RWPE2 (cell line): ENCODE measurements at places on chromosomes 2 and 18.

GRCh38 chr2:175135862-175136261, 32.1 kb downstream of the ATF2 start:
- no peaks in the 10 kb centered on the region for H3K27me3 ChIP-seq
- H3K4me3 ChIP-seq: no peak overlapping the region
- peaks cover 54% of the 10 kb centered on the region for H3K36me3 ChIP-seq
- H3K4me1 ChIP-seq: no peaks in the 10 kb centered on the region
- DNase-seq: no peak

DNA sequence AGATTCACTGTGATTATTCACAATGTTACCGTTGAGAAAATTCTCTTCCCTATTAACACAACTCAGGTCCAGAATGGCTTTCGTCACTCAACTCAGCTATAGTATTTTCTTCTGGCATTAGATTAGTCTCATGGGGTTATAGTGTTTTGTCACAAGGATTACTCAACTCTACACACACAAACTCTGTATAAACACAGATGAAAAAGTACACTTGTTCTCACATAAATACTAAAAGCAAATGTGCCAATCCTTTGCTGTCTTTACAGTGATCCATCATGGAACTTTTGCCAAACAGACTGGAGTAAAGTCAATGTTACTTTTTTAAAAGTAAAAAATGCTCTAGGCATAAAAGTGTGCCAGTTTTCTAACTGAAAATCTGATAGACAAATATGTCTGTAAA, 267.6 kb downstream of the RBM43 start:
- H3K36me3 ChIP-seq: no peaks in the 10 kb centered on the region
- H3K4me3 ChIP-seq: no peak overlapping the region
- DNase-seq: no peak
- no peak overlapping the region for H3K27ac ChIP-seq
- no peaks in the 10 kb centered on the region for H3K4me1 ChIP-seq

GRCh38 chr2:11129598-11130449, 25.4 kb upstream of the SLC66A3 start:
- peaks cover 10% of the 10 kb centered on the region for H3K4me1 ChIP-seq
- H3K36me3 ChIP-seq: no peaks in the 10 kb centered on the region
- peak overlapping the region; percentile 20 for H3K4me3 ChIP-seq

DNA sequence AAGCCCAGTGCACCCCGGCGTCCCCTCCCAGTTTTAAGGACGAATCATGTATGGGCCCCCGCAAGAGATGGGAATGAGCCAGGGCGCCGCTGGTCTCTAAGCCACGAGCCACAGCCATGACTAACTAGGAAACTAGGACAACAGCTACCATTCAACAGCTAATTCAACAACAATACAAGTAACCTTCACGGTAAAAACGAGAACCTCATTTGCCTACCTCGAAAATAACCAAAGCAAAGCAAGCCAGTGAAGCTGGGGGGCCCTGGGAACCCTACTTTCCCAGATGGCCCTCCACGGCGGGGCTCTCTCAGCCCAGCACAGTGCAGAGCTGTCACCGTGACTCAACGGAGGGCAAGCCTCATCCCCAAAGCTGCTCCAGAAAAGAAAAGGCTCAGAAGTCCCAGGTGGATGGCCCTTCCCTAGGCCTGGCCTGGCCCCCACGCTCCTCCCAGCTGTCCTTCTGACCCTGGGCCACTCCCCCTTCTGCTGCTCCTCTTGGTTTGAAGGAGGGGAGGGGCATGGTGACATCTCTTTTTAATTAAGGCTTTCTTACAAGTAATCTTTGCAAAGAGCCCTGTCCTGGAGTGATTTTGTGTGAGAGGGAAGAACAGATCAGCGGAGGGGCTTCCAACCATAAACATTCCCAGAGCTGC, 126.3 kb downstream of the HDAC4 start:
- peak overlapping the region; percentile 65 for H3K27ac ChIP-seq
- H3K36me3 ChIP-seq: no peaks in the 10 kb centered on the region
- H3K4me3 ChIP-seq: no peak overlapping the region
- H3K4me1 ChIP-seq: peaks cover 24% of the 10 kb centered on the region

GRCh38 chr18:56067969-56068671, 480.1 kb upstream of the TCF4 start:
- peak overlapping the region; percentile 26 for H3K27ac ChIP-seq
- H3K27me3 ChIP-seq: no peaks in the 10 kb centered on the region
- no peaks in the 10 kb centered on the region for H3K36me3 ChIP-seq
- H3K4me3 ChIP-seq: no peak overlapping the region

DNA sequence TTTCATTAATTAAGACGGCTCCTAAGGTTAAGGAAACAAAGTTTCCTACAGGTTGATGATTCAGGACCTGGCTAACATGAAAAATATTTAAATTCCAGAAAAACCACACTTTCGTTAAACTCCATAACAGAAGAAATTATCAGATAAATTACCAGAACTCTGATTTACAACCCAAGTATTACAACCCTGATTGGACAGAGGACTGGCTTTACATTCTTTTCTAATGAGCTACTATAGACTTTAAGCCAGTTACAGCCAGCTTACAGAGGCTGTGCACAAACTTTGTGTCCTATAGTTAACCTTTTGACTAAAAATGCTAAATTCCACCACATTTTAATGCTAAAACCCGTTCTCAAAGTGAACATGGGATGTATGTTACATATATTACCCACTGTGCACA, 458.6 kb downstream of the KCNJ3 start:
- H3K27me3 ChIP-seq: no peaks in the 10 kb centered on the region
- peak overlapping the region; percentile 29 for H3K27ac ChIP-seq
- DNase-seq: no peak
- no peaks in the 10 kb centered on the region for H3K36me3 ChIP-seq
- no peak overlapping the region for H3K4me3 ChIP-seq
- H3K4me1 ChIP-seq: peaks cover 10% of the 10 kb centered on the region

DNA sequence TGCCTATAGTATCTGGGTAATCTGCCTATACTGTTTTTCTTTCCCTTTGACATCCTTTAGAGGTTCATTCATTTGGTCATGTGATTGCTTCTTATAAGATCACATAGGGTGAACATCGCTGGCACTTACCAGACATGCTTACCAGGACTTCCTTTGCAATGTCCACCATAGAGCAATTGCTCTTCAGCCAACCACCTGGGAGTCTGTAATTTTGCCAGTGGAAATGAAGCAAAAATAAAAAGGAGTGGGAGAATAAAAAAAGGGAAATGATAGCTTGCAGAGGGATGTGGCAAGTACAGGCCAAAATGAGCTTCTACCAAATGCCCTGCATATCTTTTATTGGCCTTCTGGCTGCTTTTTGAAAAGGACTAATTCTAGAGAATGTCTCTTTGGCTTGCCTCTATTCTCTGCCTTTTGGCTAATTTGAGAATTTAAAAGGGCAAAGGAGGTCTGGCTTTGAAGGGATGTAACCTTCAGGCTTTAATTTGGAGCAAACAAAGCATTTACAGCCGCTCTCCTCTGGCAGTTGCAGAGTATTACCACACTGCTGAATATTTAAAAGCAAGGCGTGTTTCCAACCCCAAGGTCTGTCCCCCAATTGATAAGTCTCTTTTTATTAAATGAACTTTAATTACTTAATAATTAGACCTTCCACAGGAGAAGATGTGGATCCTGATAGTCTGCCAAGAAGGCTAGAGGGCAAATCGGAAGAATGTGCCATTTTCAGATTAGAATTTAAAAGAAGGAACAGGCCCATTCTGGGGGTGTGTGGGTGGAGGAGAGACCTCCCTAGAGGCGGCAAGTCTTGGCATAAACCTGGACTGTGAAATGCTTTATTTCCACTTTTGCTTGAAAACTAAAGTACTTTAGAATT, 557.9 kb downstream of the DCC start:
- H3K27ac ChIP-seq: no peak overlapping the region
- no peaks in the 10 kb centered on the region for H3K36me3 ChIP-seq
- no peak for DNase-seq
- no peak overlapping the region for H3K4me3 ChIP-seq

DNA sequence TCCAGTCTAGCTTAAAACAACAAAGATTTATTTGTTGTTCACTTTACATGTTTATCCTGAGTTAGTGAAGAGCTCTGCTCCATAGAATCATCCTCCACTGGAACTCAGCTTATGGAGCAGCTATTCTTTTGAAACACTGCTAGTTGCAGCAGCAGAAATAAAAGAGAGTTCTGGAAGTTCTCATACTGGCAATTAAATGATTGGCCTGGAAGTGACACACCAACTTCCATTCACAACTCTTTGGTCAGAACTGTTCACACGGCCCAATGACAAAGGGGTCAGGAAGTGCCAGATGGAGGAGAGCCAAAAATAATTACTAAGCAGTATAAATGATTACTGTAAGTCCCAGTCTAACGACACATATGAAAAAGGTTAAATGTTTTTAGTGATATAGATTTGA, 39.1 kb downstream of the FBXO11 start:
- H3K36me3 ChIP-seq: peaks cover 3% of the 10 kb centered on the region; the same call in 1 of the 2 replicates
- H3K27me3 ChIP-seq: no peaks in the 10 kb centered on the region
- H3K4me3 ChIP-seq: no peak overlapping the region
- peaks cover 11% of the 10 kb centered on the region for H3K4me1 ChIP-seq

GRCh38 chr18:79819968-79820351, 22.2 kb downstream of the KCNG2 start:
- H3K4me3 ChIP-seq: no peak overlapping the region
- H3K27ac ChIP-seq: no peak overlapping the region
- DNase-seq: no peak
- no peaks in the 10 kb centered on the region for H3K4me1 ChIP-seq

GRCh38 chr2:29000956-29001355, 19.9 kb downstream of the TOGARAM2 start:
- H3K4me3 ChIP-seq: no peak overlapping the region
- H3K27ac ChIP-seq: no peak overlapping the region
- no peaks in the 10 kb centered on the region for H3K36me3 ChIP-seq
- DNase-seq: peak; percentile 21

- no peak overlapping the region for H3K4me3 ChIP-seq
- no peak for DNase-seq
- peaks cover 38% of the 10 kb centered on the region for H3K4me1 ChIP-seq
- no peaks in the 10 kb centered on the region for H3K36me3 ChIP-seq
- H3K27me3 ChIP-seq: no peaks in the 10 kb centered on the region
- H3K27ac ChIP-seq: no peak overlapping the region
Measured at GRCh38 chr18:23629444-23629946, 33.2 kb downstream of the ANKRD29 start.

- no peaks in the 10 kb centered on the region for H3K27me3 ChIP-seq
- no peaks in the 10 kb centered on the region for H3K36me3 ChIP-seq
- peaks cover 39% of the 10 kb centered on the region for H3K4me1 ChIP-seq
- no peak overlapping the region for H3K4me3 ChIP-seq
- peak overlapping the region; percentile 75 for H3K27ac ChIP-seq
- no peak for DNase-seq
Measured at GRCh38 chr2:64359171-64359891, 94.6 kb upstream of the LGALSL start.

GRCh38 chr2:102304711-102305611, 6.4 kb upstream of the IL1RL1 start:
- no peak overlapping the region for H3K4me3 ChIP-seq
- H3K27me3 ChIP-seq: peaks cover 7% of the 10 kb centered on the region
- H3K36me3 ChIP-seq: no peaks in the 10 kb centered on the region
- no peak overlapping the region for H3K27ac ChIP-seq

GRCh38 chr18:63472380-63472779, 4.4 kb upstream of the SERPINB5 start:
- no peak for DNase-seq
- H3K27me3 ChIP-seq: no peaks in the 10 kb centered on the region
- H3K27ac ChIP-seq: peak overlapping the region; percentile 96
- H3K36me3 ChIP-seq: peaks cover 2% of the 10 kb centered on the region
- peaks cover 45% of the 10 kb centered on the region for H3K4me1 ChIP-seq

DNA sequence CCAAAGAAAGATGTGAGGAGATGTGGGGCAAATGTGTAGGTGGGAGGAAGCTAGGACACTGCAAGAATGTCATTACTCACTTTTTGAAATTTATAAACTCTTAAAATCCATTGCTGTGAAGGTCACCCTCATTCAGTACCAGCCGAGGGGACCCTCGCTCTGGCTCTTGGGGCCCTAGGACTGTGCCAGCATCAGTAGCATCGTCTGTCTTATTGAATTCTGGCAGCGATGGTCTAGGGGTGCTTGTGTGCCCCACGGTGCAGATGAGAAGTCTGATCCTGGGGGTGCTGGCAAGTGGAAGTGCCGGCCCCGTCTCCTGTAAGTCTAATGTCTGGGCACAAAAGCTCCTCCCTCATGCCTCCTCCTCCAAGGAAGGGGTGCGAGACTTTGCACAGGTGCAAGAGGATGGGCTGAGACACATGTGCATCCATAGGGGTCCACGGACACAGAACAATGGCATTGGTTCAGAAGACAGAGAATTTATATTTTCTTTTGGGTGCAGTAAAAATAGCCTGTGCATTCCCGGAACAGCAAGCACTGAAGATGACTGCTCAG, 266.7 kb upstream of the HDAC4 start:
- H3K36me3 ChIP-seq: no peaks in the 10 kb centered on the region
- no peak overlapping the region for H3K27ac ChIP-seq
- no peak overlapping the region for H3K4me3 ChIP-seq
- no peak for DNase-seq

GRCh38 chr2:143429932-143430679, 300.9 kb downstream of the ARHGAP15 start:
- H3K27ac ChIP-seq: no peak overlapping the region
- H3K27me3 ChIP-seq: no peaks in the 10 kb centered on the region
- no peak overlapping the region for H3K4me3 ChIP-seq
- H3K36me3 ChIP-seq: no peaks in the 10 kb centered on the region

DNA sequence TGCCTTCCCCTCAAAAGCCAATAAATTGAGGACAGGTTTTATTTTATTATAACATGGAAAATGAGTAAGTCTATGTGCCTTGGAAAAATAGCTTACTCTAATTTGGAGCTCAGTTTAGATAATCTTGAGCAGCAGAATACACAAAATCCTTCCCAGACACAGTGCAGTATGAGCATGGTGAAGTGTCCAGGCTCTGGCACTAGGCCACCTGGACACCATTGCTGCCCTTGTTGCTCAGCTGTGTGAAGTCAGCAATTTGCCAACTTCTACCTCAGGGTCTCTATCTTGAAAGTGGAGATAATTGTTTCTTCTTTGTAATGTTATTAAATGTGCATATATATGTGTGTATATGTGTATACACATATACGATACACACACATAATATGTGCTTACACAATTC, 104.9 kb upstream of the CAVIN2 start:
- no peak for DNase-seq
- no peak overlapping the region for H3K27ac ChIP-seq
- H3K36me3 ChIP-seq: no peaks in the 10 kb centered on the region
- no peak overlapping the region for H3K4me3 ChIP-seq
- H3K27me3 ChIP-seq: no peaks in the 10 kb centered on the region

DNA sequence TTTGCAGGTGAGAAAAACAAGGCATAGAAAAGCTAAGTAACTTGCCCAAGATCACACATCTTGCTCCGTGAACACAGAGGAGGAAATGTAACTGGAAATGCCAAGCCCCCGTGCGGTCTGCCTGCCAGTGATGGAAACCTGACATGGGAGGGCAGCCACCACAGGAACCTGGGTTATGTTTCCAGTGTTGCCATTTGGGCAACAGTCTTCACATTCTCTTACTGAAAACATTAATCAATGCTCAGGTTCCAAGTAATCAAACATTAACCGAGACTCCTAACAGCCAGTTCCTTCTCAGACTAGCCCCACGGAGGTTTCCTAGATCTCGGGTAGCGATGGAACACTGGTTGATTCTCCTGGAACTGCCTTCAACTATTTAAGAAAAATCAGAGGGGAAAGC, 2.5 kb downstream of the TGFA start:
- peak overlapping the region; percentile 81 for H3K4me3 ChIP-seq
- no peak for DNase-seq
- H3K27ac ChIP-seq: peak overlapping the region; percentile 88
- H3K27me3 ChIP-seq: no peaks in the 10 kb centered on the region
- H3K4me1 ChIP-seq: peaks cover 45% of the 10 kb centered on the region

- no peak overlapping the region for H3K27ac ChIP-seq
- DNase-seq: no peak
- H3K4me3 ChIP-seq: no peak overlapping the region
- H3K36me3 ChIP-seq: peaks cover 100% of the 10 kb centered on the region
- peaks cover 3% of the 10 kb centered on the region for H3K4me1 ChIP-seq
- no peaks in the 10 kb centered on the region for H3K27me3 ChIP-seq
Measured at GRCh38 chr2:43950383-43951008, 45.3 kb downstream of the LRPPRC start.
